ENCODE measurements at places on chromosomes 6 and 20. TPM values are rescaled to one million over a fixed set of nuclear protein-coding genes. Genes with fewer than 3 reads are reported as not detected.

The ENPP1 gene
- total RNA-seq: 3.5 TPM

The ZBTB12 gene
- total RNA-seq: 2.8 TPM

The CALHM4 gene
- not detected for total RNA-seq

The DACT2 gene
- total RNA-seq: 0.09 TPM

The RBBP8NL gene
- not detected for total RNA-seq

The TUBB1 gene
- not detected for total RNA-seq

The PGC gene
- total RNA-seq: not detected

The MYB gene
- total RNA-seq: 77.9 TPM

The CALHM5 gene
- not detected for total RNA-seq

The SRMS gene
- not detected for total RNA-seq

The C6orf58 gene
- total RNA-seq: not detected

The MLIP gene
- total RNA-seq: not detected

The C20orf144 gene
- total RNA-seq: 0.25 TPM

The DNMT3B gene
- 3.5 TPM for total RNA-seq

The POU5F1 gene
- total RNA-seq: not detected

The OTOR gene
- total RNA-seq: not detected

The RAET1G gene
- total RNA-seq: not detected

The ZNF334 gene
- total RNA-seq: 1.3 TPM

Data from T-helper 2 cell treated with Interferon-gamma antibody and Interleukin-4, amounts not matched to agents 100 ng/mL and 5 ng/mL, for 36 hours (primary cell).